ENCODE measurements at places on chromosomes 16 and 17. TPM values are rescaled to one million over a fixed set of nuclear protein-coding genes. Genes with fewer than 3 reads are reported as not detected.

SOX15 gene
- 0.26 TPM for total RNA-seq

TUBG1 gene
- 37.4 TPM for total RNA-seq

KRT25 gene
- total RNA-seq = not detected

TP53TG3F gene
- total RNA-seq = not detected

Measured in smooth muscle cell of the pulmonary artery (primary cell).